DMS79 treated with DMSO at 0.1 percent for 48 hours (cell line): ENCODE measurements at places on chromosomes 7 and 10.

- DNase-seq, result no peak
Observed at GRCh38 chr7:138289864-138290263, 170.2 kb upstream of the TRIM24 start.

- DNase-seq, result no peak
Observed at GRCh38 chr10:127612-128432, 7.4 kb upstream of the ZMYND11 start.

GRCh38 chr7:98496618-98497017, 95.7 kb upstream of the BAIAP2L1 start:
- no peak for DNase-seq

DNA sequence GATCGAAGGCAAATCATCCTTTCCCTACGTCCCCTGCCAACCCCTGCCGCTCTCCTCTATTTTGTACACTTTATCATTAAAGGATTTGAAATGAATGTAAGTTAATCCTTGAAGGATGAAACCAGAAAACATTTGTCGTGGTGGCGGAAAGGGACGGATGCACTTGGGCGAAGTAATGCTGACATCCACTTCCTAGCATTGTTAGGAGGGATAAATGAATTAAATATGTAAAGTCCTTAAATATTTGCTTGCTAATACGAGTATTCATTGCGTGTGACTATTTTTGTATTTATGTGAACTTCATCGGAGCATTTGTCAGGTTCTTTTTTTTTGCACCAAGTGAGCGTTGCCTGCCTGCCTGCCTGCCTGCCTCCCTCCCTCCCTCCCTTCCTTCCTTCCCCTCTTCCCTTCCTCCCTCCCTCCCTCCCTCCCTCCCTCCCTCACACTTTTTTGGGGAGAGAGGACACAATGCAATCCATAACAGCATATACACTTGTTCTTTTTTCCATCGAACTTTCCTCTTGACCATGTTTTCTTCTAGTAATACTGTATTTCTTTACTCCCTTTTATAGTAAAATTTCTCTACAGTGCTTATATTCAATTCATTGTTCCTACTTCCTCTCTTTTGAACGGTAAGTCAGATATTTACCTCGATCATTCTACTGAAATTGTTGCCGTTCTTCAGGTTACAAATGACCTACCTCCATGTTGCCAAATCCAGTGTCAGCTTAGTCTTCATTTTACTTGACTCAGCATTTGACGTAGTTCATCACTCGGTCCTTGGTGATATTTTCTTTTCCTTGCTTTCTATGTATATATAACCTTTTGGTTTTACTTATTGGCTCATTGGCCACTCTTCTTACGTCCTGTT, 831 bp downstream of the CCDC7 start:
- peak; percentile 36 for DNase-seq

GRCh38 chr10:75019370-75019769, 92.1 kb upstream of the SAMD8 start:
- DNase-seq, result peak; percentile 37

DNA sequence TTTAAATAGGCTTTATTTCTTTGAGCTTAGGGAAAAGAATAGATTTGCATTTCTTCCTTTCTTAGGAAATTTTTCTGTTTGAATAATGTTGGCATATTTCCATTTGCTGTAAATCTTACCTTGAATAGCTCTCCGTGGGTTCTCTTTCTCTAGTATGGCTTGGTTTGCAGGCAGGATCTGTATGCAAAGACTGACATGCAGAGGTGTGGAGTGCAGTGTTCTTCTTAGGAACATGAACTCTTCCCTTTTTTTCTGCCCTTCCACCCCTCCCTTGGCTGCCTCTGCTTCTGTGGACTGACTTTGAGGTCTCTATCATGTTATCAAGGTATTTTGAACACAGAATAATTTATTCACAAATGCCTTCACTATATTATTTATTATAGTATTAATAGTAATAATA, 222.8 kb downstream of the LHFPL3 start:
- no peak for DNase-seq

- no peak for DNase-seq
Observed at GRCh38 chr7:102094316-102094650, 192.4 kb upstream of the SH2B2 start.
